ENCODE measurements at places on chromosomes 3 and 15.

DNA sequence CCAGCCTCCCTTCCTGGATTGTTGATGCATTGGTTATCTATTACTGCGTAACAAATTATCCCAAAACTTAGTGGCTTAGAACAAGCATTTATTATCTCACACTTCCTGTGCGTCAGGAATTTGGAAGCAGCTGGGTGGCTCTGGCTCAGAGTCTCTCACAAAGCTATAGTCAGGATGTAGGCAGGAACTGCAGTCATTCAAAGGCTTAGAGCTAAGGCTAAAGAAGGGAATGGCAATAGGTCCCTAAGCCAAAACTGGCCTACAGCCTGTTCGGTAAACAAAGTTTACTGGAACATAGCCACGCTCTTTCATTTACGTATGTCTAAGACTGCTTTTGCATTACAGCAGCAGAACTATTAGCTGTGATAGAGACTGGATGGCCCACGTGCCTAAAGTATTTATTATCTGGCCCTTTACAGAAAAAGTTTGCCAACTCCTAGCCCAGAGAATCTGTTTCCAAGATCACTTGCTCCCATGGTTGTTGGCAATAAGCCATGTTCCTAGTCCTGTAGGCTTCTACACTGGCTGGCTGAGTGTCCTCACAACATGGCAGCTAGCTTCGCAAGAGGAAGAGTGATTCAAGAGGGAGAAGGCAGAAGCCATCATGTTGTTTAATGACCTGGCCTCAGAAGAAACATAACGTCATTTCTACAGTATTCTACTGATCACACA lies 132.4 kb downstream of the SNRK start:
- DNase-seq: no peak

DNA sequence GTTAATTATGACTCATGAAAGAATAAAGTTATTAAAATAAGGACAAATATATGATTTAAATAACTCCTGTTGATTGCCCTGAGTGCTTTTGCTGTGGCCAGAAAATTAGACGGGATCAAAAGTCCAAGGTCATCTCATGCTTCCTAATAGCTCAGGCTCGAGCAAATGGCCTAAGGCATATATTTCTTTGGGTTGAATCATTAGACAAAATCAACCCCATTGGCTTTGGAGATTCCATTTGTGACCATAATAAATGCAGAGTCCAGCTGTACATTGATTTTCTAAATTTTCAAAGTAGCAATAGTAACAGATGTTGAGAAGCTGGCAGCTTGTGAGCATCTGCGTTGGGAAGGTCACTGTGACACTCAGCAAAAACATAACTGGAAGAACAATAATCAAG lies 464.5 kb upstream of the TGFBR2 start:
- DNase-seq: no peak

- no peak for DNase-seq
Measured at GRCh38 chr3:61820306-61820992, 259.1 kb downstream of the PTPRG start.

GRCh38 chr3:50550079-50550736 lies 17.3 kb downstream of the C3orf18 start:
- DNase-seq: peak; percentile 31

GRCh38 chr3:80244390-80244789 lies 476.6 kb upstream of the ROBO1 start:
- DNase-seq: no peak

- DNase-seq: peak; percentile 51
Measured at GRCh38 chr3:20141851-20142250, 44.2 kb downstream of the SGO1 start.

- DNase-seq: no peak
Measured at GRCh38 chr3:24259901-24260512, 234.6 kb downstream of the THRB start.

- DNase-seq: no peak
Measured at GRCh38 chr3:122615303-122615702, 37.9 kb downstream of the PARP15 start.

- no peak for DNase-seq
Measured at GRCh38 chr3:170692720-170693119, 106.8 kb upstream of the SLC7A14 start.

DNA sequence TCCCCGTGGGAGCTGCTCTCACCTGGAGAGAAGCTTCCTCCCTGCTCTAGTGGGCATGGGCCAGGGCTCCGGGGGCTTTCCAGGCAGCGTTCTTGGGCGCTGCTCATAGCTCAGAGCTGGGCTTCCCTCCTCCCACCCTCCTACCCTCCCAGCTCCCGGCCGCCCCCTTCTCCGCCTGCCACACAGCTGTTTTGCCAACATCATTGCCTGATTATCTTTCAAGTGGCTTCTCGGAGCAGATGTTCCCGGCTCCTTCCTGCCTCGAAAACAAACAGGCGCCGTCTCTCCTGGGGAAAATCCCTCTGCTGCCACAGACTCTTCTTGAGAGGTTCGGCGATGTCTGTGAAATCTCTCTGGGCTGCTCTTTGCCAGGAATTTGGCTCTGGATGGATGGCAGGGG lies 195.6 kb downstream of the RPLP1 start:
- no peak for DNase-seq

DNA sequence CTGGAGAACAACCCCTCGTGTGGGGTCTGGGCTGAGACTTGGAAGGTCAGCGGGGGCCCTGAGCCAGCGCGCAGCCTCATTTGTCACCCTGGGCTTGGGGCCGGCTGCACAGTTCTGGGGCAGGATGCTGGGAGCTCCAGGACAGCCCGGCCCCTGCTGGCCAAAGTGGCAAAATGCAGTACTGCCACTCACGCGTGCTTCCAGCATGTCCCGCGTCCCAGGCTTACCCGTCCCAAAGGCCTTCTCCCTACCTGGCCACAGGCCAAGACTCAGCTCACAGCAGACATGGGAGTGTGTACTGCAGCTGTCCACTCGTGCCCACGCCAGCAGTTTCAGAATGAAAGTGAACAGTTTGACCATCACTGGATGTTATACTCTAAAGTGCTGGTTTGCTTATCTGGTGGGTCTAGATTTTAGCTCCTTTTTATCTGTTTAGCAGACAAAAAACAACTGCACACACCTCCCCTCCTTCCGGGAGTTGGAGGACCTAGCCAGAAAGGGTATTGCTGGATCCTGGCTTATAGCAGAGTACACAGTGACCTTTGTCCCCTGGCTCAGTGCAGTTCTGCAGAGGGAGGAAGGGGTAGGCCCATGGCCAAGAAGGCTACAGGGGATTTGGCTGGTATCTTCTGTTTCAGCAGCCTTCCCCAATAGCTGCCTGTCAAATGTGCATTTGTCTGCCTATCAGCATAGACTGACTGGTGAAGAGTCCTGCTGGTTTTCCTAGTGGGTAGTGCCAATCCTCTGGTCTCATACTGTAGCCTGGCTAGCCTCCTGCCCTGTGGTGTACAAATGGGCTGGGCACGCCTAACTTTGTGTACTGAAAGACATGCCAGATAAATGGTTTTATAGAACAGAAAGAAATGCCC lies 23.2 kb upstream of the IP6K2 start:
- peak; percentile 74 for DNase-seq

DNA sequence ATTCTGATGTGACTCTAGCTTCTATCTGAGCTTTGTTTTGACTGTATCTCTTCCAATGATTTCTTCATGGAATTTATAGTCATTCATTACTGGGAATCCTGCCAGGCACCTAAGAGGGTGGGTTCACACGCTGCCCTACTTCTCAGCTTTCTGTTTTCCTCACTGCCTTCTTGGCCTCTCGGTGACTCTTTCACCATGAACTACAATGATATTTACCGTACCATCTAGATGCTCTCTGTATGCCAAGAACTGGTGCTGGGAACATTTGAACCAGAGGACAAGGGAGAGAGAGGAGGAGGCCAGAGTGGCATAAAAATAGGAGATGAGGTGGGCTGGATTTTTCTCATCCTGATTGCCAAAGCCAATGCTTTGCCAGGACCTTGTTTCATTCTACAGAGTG lies 280.0 kb upstream of the P2RY1 start:
- DNase-seq: no peak

- DNase-seq: no peak
Measured at GRCh38 chr3:60633644-60634043, 617.6 kb downstream of the FHIT start.

DNA sequence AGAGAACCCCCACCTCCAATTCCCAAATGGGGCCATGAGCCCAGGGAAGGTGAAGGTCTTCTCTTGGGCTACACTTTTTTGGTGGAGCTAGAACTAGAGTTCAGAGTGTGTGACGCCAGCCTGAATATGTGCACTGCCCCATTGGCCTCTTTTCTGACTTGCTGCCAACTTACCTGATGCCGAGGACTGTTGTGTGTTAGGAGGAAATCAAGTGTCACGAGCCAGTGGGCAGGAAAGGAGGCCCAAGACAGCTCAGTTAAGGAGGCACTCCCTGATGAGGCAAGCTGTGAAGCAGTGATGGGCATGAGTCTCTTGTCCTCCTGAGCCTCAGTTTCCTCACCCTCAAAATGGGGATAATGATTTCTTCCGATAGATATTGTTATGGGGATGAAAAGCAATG lies 107.8 kb downstream of the ANP32A start:
- no peak for DNase-seq

GRCh38 chr3:125239266-125239665 lies 26.7 kb upstream of the SLC12A8 start:
- DNase-seq: no peak

DNA sequence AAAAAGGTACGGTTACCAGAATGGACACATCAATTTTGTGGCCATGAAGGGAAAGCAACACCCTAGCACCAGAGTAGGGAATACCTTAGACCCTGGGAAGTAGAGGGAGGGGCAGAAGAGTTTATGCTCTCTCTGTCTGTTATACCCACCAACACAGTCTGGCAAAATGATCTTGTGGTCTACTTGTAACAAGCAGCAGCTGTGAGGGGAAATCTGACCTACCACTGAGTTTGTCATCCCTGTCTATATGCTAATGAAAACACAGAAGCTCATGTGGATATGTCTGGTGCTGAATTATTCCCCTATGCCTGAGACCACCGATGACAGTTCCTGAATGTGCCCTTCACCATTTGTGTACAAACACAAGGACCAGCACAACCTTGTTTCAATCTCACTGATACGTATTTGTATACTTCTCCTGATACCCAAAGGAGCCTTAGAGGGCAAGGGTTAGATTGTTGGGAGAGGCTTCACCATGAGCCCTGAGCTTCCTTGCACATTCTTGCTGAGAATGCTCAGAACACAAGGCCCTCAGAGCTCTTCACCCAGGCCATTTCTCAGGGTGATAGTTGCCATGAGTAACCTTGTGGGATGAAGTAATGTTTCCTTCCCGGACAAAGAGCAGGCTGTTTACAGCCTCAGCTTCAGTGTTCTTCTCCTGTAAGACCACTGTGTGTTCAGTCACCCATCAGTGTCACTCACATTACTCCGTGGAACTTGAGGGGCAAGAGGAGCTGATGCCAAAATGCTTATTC lies 24.7 kb upstream of the ZNF639 start:
- no peak for DNase-seq
